Occipital lobe (tissue), 3 donors: ENCODE measurements at places on chromosomes 16 and 17. TPM values are rescaled to one million over a fixed set of nuclear protein-coding genes. Genes with fewer than 3 reads are reported as not detected.

Gene CCL17
- not detected for total RNA-seq

Gene FZD2
- total RNA-seq = 6.9 TPM

Gene CRYM
- total RNA-seq = 66.6 TPM

Gene TBC1D3I
- total RNA-seq = 0.62 TPM

Gene GIT1
- 29.6 TPM for total RNA-seq

Gene KRTAP17-1
- total RNA-seq = not detected

Gene CCL14
- not detected for total RNA-seq

Gene ADPRM
- 19.8 TPM for total RNA-seq

Gene NKD1
- total RNA-seq = 2.2 TPM

Gene WDR81
- total RNA-seq = 10.8 TPM

Gene CALB2
- total RNA-seq = 9.2 TPM

Gene PSMD12
- 53.5 TPM for total RNA-seq

Gene CETP
- 0.62 TPM for total RNA-seq

Gene EIF1
- 95.5 TPM for total RNA-seq

Gene CCL5
- 0.47 TPM for total RNA-seq

Gene VAT1L
- total RNA-seq = 13.4 TPM

Gene ALOX12B
- 1.4 TPM for total RNA-seq

Gene MGAT5B
- 23.7 TPM for total RNA-seq

Gene TMEM235
- not detected for total RNA-seq

Gene CCL1
- 0.47 TPM for total RNA-seq

Gene PEMT
- 15.3 TPM for total RNA-seq

Gene ADAM11
- 19.0 TPM for total RNA-seq

Gene SDK2
- total RNA-seq = 6.9 TPM

Gene ITGA3
- total RNA-seq = 23.2 TPM

Gene ASGR1
- total RNA-seq = 15.6 TPM

Gene NOS2
- total RNA-seq = 0.47 TPM

Gene TAC4
- total RNA-seq = not detected

Gene HOXB3
- total RNA-seq = not detected

Gene PNPO
- total RNA-seq = 7.5 TPM

Gene TRAP1
- 65.4 TPM for total RNA-seq

Gene SPN
- 0.16 TPM for total RNA-seq

Gene MYH13
- not detected for total RNA-seq

Gene RGS9
- 4.2 TPM for total RNA-seq

Gene SPHK1
- total RNA-seq = 0.78 TPM

Gene PRR35
- total RNA-seq = not detected

Gene PERCC1
- not detected for total RNA-seq

Gene IGFBP4
- 15.4 TPM for total RNA-seq

Gene EME1
- 1.4 TPM for total RNA-seq

Gene FSCN2
- 5.6 TPM for total RNA-seq

Gene MT1A
- total RNA-seq = not detected

Gene KRTAP3-1
- total RNA-seq = not detected

Gene CACNG1
- total RNA-seq = 0.47 TPM

Gene FOXC2
- 0.62 TPM for total RNA-seq

Gene FGF11
- 18.2 TPM for total RNA-seq

Gene CES4A
- total RNA-seq = 15.4 TPM

Gene CPNE2
- total RNA-seq = 40.6 TPM

Gene MT3
- 8.6 TPM for total RNA-seq

Gene TNFRSF17
- not detected for total RNA-seq
